ENCODE measurements at places on chromosomes 6 and 20. TPM values are rescaled to one million over a fixed set of nuclear protein-coding genes. Genes with fewer than 3 reads are reported as not detected.

Gene PLEKHG1
- 4.5 TPM for total RNA-seq

Gene TREM1
- total RNA-seq: not detected

Gene OR10C1
- not detected for total RNA-seq

Gene CD93
- 6.0 TPM for total RNA-seq

Gene RHAG
- not detected for total RNA-seq

Data from smooth muscle cell of the coronary artery (primary cell).